ENCODE measurements at places on chromosomes 12 and 14.
A peak's percentile ranks its signal among the peaks of the same experiment; 100 is the strongest.

GRCh38 chr14:50352584-50352983, 40.5 kb downstream of the DMAC2L start:
- no peak for DNase-seq

DNA sequence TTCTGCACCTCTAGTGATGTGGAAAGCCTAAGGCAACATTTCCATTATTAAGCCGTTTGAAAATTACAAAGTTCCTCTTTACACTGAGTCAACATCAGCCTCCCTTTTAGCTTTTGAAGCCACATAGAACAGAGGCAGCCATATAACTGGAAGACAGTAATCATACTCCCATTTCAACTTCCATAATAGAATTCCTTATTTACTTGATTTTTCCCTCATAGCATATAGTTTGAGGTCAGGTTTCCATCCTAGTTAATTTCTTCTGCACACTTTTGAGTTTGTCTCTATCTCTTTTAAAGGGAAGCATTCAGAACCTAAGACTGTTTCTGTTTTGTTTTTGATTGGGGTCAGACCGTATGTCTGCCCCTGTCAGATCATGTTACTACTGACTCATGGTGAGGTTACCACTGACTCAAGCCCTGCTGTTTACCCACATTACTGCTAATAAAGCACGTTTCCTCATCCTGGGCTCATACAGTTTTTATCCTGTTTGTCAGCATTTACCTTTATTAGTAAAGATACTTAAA, 161.0 kb downstream of the SLC38A4 start:
- peak; percentile 72 for DNase-seq

DNA sequence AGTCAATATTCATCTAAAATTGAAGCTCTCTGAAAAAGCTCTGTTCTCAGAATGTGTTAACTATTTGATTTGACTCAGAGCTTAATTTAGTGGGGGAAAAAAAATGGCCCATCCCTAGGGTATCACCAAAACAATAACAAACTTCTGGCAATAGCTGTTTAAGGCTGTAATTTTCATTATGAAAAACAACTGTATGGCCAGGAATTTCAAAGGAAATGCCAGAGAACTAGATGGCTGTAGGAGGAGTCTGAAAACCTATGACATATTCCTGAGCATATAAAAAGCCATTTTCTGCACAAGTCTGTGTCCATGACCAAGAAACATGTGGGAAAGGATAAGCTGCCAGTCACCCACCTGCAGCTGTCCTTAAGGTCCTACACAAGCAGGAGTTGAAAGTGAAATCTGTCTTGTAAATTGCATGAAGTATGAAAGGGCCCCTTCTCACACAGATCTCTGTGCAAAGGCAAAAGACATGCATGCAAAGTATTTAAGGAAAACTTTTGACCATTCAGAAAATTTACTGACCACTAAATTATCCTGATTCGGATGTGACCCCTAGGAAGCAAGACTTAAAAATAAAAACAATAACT, 299.1 kb downstream of the BTG1 start:
- no peak for DNase-seq

DNA sequence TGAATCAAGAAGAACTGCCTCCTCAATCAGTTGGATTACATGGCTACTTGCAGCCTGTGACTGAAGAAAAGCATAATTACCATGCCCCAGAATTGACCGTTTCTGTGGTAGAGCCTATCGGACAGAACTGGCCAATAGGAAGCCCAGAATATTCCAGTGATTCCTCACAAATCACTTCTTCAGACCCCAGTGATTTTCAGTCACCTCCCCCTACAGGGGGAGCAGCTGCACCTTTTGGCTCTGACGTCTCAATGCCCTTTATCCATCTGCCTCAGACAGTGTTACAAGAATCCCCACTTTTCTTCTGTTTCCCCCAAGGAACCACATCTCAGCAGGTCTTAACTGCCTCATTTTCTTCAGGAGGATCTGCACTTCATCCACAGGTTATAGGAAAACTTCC, 80.8 kb downstream of the RAD52 start:
- no peak for DNase-seq

DNA sequence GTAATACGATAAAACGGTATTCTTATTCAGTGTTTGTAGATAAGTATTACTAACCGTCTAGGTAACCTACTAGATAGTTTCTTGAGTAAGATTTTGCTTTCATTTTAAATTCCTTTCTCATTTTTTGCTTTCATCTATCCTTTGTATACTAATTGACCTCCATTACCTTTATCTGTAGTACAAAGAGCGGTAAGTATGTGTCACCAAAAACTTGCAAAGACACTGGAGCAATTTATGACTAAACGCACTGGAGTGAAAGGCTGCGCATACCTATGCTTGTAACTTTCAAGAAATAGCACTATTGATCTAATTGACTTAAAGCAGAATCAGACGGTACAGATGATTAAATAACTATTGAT, 1.7 kb downstream of the ARHGAP5 start:
- no peak for DNase-seq

Data from DMS153 (cell line).